ENCODE measurements at places on chromosomes 6 and 20.

DNA sequence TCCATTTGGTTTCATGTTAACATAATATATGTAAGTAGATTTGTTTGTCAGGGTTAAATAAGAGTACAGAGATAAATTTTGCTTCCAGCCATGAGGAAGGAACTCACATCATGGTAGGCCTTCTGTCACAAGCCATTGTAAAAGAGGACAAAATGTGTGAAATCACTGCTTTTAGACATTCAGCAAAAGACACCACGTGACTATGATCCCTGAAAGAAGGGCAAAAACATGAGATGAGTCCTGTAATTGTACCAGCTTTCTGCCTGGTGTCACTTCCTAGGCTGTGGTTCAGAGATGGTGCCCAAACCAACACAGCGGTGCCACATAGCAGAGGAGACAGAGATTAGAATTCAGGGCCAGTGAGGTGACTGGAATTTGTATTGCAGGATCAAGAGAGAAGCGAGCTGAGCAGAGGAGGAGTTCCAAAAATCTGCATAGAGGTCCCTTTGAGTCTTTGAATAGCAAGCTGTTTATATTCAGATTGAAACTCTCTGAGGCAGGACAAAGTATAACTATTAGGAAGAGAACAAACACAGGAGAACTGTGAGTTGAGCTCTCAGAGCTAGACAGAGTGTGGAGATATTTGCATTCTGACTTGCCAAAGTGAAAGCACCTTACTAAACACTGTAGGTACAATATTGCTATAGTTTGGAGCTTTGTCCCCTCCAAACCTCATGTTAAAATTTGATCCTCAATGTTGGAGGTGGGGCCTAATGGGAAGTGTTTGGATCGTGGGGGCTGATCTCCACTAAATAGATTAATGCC is 52.6 kb upstream of the PDE7B start:
- no peak for DNase-seq

GRCh38 chr6:42224222-42225028 is 6.8 kb upstream of the MRPS10 start:
- no peak for DNase-seq

GRCh38 chr20:22575087-22575721 is 9.2 kb downstream of the FOXA2 start:
- no peak for DNase-seq

DNA sequence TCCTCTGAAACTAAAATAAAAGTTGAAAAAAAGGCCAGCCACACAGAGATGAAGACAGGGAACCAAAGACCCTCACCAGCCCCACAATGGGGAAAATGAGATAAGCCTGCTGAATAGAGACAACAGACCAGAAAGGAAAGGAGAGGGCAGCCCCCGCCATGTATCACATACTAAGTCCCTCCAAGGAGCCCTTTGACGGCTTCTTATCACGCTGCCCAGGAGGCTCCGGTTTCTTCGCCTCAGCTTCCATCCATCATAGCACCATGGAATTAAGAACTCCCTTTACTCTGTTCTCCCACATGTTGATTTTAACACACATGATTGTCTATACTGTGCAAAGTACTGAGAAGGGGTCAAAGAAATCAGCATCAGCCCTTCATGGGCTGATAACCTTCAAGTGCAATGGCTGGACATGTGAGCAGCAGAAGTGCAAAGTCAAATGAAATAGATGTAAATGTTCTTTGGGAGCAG is 54.9 kb downstream of the MAP3K5 start:
- peak; percentile 79 for DNase-seq

GRCh38 chr6:116571683-116572000 is 338 bp downstream of the RWDD1 start:
- DNase-seq, result no peak

- DNase-seq, result no peak
Observed at GRCh38 chr6:1007159-1007558, 304.7 kb upstream of the FOXQ1 start.

- no peak for DNase-seq
Observed at GRCh38 chr6:168541307-168541706, 100.3 kb downstream of the SMOC2 start.

DNA sequence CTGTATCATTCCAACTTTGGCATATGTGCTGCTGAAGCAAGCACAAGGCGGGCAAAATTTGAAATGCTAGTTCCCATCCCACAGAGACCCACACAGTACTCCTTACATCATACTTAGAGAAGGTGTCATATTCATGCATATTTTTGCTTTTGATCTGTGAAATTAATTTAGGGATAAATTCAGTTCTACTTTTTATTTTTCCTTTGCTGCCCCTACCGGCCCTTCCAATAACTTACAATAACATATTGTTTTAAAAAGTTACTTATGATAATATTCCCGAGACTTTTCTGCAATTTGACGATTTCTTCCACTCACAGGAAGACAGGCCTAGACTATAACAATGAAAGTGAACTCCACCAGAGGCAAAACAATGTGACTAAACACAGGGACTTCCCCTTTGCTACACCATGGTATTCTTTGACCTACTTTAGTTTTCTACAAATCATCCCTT is 35.0 kb downstream of the SESN1 start:
- DNase-seq, result peak; percentile 38

DNA sequence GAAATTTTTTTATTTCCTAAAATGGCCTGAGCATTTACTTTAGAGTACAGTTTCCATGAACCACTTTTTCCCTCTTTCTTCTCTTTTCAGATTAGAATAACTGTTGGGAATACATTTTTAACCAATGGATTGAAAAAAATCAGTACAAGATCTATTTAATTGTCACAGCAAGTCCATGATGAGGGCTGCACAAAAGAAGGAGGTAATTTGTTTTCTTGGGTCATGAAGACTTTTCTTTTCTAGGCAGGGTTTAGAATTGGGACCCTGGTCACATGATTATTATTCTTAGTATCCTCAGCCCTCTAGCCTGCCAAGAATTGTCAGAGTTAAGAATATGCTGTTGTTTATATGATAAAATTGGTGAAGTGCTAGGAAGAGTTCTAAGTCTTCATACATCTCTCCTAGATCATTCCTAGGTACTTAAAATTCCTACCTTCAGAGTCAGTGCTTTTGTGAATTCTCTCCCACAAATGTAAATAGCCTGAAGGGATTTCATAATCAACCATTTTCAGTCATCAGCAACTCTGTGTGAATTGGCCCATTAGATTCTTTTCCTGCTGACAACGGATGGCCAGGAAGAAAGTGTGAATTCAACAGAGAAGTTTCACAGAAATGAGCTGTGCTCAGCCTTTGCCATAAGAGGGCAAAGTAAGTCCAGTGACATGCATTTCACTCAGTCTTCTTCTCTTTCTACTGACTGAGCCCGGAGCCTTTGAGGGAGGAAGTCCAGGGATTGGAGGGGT is 32.4 kb upstream of the TPBG start:
- DNase-seq, result no peak

DNA sequence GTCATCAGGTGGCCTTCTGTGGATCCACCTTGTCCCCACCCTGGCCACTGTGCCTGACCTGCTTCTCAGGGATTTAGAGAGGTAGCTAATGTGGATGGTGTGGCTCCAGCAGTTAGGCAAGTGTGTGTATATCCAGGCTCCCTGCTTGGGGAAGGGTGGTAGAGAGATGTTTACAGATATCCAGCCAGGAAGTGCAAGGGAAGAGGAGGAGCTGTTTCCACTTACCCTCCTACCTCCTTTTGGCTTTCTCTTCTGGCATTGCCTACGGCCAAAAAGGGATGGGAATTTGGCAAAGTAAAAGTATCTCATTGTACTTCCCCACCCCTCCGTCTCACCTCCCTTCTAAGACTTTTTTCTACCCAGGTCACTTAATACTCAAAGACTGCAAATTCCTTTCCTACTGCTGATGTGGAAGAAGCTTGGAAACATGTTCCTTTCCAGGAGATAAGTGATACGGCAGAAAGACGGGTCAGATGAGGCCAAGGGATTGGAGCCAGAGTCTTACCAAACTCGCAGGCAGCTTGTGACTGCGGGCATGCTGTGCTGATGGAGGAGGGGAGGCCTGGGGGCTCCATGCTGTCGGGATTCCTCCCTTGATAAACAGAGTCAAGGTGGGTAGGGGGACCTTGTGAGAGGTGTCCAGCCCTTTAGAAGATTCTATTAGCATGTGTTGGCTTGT is 253.4 kb downstream of the PRL start:
- DNase-seq, result no peak

GRCh38 chr6:55892749-55893357 is 17.5 kb upstream of the BMP5 start:
- no peak for DNase-seq

DNA sequence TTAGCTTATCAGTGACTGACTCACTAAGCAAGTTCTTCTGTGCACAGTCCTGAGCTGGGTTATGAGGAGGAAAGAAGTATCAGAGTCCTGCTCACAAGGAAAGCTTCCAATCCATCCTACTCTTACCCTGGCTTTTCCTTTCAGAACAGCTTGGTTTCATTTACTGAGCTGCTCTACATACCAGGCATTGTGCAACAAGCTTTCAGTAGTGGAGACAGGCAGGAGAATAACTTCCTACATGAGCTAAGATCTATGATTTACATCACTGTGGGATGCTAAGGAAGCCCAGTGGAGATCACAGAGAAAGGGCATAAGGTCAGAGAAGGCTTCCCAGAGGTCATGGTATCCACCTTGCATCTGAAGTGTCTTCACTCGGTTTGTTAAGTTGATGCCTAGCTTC is 144.5 kb downstream of the MAP3K7 start:
- DNase-seq, result no peak

DNA sequence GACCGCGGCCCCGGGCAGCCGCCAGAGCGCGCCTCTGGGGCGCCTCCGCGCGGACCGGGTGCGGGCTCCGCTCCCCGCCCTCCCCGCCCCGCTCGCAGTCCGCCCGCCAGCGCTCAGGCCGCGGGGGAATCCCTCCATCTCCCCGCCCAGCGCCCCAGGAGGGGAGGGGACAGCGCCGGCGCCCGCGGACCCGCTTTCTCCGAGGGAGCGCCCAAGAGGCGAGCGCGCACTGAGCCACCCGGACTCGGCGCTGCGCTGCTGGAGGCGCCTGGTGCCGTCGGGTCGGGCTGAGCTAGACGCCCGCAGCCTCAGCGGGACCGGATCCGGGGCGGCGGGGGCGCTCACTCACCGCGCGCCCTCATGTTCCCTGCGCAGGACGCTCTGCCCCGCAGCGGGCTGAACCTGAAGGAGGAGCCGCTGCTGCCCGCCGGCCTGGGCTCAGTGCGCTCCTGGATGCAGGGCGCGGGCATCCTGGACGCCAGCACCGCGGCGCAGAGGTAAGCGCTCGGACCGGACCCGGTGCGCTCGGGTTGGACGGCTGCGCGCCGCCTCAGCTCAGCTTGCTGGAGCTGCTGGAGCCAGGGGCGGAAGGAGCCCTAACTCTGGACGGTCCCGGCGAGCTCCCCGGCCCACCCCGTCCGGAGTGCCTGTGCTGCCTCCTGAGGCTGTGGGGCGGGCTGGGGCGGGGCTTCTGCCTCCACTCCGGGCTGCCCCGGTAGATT is 867 bp downstream of the EBF4 start:
- no peak for DNase-seq

- DNase-seq, result no peak
Observed at GRCh38 chr20:24943731-24944130, 5.3 kb upstream of the CST7 start.

GRCh38 chr20:43446361-43446879 is 11.3 kb upstream of the SRSF6 start:
- DNase-seq, result no peak

- DNase-seq, result no peak
Observed at GRCh38 chr20:3681931-3682781, at the start of gene ADAM33. Gene ADAM33, minus strand, starts transcription at chr20:3682010. Its CDS starts 6 bp downstream, at chr20:3682004.

DNA sequence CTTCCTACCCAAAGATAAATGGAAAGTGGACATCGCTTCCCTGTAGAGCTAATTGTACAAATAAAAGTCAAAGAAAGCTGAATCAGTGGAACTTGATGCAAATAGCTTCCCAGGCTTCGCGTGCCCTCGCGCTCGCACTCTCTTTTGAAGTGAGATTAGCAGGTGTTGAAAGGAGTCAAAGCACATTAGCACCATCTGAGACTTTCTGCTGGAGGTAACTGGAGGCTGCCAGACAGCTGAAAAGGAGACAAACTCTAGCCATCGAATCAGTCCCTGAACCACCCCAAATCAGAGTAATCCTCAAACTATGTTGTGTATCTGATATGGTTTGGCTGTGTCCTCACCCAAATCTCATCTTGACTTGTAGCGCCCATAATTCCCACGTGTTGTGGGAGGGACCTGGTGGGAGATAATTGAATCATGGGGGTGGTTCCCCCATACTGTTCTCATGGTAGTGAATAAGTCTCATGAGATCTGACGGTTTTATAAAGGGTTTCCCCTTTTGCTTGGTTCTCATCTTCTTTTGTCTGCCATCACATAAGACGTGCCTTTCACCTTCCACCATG is 23.7 kb downstream of the SULF2 start:
- no peak for DNase-seq

DNA sequence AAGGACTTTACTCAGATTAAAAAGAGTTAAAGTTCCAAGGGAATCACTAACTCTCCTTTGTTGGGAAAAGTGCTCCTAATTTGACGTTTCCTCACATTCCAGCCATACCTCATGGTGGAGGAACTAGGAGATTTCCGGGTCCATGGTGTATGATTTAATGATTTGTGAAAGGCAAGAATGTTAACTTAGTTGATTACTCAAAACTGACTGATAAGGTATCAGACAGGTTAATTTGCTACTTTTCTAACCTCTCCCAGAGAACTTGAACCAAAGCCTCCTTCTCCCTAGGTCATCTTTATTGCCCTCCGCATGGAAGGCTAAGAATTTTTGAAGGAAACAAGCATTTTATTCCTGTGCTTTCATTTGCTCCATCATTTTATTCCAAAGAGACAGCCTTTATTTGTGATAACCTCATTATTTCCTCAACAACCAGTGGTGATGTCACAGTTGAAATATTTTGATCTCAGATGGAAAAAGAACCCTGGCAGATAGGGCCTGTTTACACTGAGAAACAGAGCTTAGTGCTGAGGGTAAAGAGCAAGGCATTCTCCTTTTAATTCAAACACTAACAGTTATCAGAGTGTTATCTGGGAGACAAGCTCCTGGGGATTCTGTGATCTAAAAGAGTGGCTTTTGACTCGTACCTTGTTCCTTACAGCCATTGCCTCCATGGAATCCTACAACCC is 57.4 kb upstream of the BMP2 start:
- no peak for DNase-seq

- no peak for DNase-seq
Observed at GRCh38 chr6:130853555-130854183, 26.5 kb downstream of the SMLR1 start.

GRCh38 chr6:38153076-38153797 is 333.7 kb downstream of the ZFAND3 start:
- DNase-seq, result no peak

GRCh38 chr20:8215361-8215781 is 83.3 kb downstream of the PLCB1 start:
- DNase-seq, result no peak

DNA sequence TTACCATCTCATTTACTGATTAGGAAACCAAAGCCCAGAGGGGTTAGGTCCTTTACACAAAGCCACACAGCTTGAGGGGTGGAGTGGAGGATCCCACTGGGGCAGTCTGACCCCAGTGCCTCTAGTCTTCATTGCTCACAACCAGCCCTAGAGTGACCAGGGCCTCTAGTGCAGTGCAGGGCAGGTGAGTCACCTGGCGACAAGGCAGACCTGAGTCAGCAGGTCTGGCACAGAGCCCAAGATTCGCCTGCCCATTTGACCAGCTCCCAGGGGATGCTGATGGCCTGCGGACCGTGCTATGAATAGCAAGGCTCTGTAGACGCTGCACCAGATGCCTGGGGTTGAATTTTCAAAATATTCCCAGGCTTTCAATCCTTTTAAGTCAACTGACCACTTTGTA is 29.9 kb downstream of the CDH26 start:
- DNase-seq, result no peak

- DNase-seq, result no peak
Observed at GRCh38 chr6:16450285-16450684, 211.9 kb downstream of the GMPR start.

Measured in hematopoietic multipotent progenitor cell treated with erythropoietin and hydrocortisone succinate and interleukin-3 and kit ligand, for 8 days (in vitro differentiated cells).